ENCODE measurements at places on chromosomes 2 and 18.

- no peak for DNase-seq
These were observed 17.7 kb upstream of the EN1 start for GRCh38 chr2:118865106-118865505.

GRCh38 chr2:206740800-206741199, 22.6 kb upstream of the DYTN start:
- no peak for DNase-seq

DNA sequence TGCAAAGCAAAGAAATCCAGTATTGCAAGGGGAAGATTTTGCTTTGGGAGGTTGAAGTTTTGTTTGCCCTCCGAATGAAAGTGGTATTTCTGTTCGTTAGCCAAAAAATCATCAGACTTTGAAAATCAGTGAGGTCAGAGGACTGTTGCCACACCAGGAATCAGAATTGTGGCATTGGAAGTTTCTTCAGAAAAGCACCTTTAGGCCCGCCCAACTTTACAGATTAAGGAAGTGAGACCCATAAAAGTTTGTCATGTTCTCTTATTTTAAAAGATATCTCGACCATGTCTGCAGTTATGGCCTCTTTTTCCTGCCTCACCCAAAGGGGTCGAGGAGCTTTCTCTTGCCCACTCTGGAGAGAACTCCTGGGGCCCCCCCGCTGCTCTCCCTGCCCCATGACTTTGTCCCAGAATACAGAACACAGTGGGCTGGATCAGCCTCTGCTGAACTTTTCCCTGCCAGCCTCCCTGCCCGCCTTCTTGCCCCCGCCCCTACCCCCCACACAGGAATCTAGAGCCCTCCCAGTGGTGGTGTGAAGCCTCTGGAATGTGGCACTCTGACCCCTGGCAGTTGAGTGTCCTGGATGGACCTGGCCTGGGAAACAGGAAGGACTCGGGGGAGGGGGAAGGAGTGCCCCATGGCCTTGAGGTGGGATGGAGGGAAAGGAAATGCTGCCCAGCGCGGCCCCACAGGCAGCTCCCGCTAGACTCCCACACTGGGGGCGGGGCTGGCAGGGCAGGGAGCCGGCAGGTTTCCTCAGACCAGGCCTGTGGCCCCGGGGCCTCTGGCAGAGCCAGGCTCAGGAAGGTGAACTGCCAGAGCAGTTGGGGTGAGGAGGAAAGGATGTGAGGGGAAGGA, 25.3 kb downstream of the CRIM1 start:
- DNase-seq, result no peak

DNA sequence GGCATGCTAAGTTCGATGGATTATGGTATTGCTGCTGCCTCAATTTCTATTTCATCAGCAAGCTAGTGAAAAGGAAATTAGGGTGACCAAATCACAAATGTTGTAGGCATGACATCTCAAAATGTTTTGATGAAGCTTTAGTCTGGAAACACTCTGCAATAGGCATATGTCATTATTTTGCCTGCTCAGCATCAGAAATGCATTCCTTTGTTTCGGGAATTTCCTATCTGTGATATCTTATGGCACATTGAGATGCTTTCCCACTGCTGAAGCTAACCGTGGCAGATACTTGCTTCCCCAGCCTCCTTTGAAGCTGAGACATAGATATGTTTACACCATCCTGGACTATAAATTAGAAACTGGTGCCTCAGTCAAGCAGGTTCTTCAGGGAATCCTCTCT, 119.7 kb downstream of the CDC42EP3 start:
- no peak for DNase-seq

GRCh38 chr18:48133671-48134251, 203.3 kb upstream of the SMAD2 start:
- DNase-seq, result no peak

DNA sequence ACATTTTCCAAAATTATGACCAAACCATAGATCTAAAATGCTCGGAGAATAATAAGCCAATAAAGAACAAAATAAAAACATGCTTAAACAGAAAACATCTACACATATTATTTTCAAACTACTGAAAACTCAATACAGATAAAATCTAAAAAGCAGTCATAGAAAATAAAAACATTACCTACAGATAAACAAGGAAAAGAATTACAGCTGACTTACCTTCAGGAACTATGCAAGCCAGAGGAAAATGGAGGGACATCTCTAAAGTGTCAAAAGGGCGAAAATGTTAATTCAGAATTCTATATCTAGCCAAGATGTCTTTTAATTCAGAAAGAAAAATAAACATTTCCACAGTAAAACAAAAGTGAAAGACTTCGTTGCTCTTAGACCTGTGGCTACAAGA, 112.9 kb upstream of the GYPC start:
- DNase-seq, result no peak

- DNase-seq, result no peak
These were observed 131.8 kb downstream of the PXDN start for GRCh38 chr2:1612391-1613077.

GRCh38 chr2:126050991-126051736, 604.8 kb upstream of the GYPC start:
- no peak for DNase-seq

GRCh38 chr2:14907014-14907612, 274.6 kb downstream of the LRATD1 start:
- no peak for DNase-seq

DNA sequence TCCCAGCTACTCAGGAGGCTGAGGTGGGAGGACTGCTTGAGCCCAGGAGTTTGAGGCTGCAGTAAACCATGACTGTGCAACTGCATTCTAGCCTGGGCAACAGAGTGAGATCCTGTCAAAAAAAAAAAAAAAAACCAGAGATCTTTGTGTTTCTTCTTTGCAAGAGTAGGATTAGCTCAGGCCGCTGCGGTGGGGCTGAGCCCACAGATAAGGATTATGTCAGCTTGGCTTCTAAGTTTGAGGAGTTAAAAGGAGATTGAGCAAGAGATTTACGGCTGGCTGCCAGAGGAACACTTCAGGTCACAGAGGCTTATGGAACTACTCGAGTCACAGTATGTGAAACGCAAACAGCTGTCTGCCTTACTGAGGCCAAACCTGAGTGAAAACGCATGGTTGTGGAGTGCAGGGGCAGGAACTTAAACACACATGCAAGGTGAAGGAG, 146.7 kb upstream of the L3MBTL4 start:
- no peak for DNase-seq

DNA sequence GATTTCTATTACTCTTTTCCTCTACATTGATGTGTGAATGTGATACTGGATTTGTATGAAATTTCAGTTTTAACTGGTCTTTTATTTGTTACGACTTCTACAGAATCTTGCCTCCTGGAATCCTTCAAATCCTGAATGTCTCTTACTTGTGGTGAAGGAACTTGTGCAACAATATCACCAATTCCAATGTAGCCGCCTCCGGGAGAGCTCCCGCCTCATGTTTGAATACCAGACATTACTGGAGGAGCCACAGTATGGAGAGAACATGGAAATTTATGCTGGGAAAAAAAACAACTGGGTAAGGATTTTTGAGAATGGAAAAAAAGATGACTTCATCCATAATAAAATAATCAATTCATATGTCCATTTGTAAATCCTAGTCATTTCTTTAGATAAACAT, 134.6 kb downstream of the BABAM2 start:
- no peak for DNase-seq

- no peak for DNase-seq
These were observed 146.2 kb downstream of the RBMS1 start for GRCh38 chr2:160347269-160347863.

DNA sequence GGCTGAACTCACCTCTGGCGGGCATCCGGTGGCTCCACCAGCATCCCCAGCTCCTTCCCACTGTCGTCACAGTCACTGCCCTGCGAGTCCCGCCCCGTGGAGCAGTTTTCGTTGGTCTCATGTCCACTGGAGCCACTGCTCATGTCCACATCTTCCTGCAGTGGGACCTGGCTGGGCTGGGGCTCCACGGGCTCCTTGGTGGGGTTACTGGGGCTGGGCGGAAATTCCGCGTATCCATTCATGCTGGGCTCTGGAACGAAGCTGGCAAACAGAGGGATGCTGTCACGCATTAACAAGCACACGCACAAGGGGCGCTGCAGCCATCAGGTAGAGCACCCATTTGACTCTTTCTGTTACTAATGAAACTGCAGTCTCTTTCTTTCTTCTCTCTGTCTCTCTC, 10.7 kb downstream of the PER2 start:
- DNase-seq, result no peak

DNA sequence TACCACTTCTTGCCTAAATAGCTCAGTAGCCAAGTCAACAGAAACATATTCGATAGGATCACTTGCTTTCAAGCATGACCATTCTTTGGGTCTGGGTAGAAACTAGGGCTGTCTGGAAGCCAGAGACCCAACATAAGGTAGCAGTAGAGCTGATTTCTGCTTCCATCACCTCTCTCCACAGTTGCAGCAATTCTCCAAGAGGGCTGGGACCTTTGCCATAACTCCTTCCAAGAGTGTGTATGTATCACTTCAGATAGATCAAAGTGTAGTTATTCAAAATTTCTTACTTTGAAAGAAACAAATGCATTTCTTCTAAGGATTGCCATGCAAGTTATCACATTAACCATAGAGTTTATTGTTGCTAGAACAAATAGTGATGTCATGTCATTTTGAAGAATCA, 172.0 kb upstream of the GALNT5 start:
- no peak for DNase-seq

DNA sequence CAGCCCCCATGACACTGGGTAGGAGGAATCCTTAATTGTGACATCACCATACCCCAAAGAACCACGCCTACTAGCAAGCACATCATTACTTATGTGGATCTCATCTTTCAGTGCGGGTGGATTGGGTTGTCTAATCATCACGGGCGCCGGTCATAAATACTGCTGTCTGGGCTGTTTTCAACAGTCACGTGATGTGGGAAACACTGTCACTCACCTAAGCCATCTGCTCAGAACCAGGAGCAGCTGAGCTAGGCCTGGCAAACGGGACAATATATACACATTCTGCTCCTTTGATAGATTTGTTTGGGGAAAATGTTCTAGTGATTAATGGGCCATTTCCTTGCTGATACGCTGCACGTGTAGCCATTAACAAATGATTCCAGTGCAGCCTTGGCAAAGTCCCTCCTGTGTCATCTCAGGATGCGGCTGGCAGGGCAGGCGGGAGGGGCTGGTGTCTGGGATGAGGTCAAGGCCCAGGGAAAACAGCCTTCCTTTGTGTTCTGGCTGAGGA, 145.9 kb upstream of the COPS8 start:
- DNase-seq, result no peak

DNA sequence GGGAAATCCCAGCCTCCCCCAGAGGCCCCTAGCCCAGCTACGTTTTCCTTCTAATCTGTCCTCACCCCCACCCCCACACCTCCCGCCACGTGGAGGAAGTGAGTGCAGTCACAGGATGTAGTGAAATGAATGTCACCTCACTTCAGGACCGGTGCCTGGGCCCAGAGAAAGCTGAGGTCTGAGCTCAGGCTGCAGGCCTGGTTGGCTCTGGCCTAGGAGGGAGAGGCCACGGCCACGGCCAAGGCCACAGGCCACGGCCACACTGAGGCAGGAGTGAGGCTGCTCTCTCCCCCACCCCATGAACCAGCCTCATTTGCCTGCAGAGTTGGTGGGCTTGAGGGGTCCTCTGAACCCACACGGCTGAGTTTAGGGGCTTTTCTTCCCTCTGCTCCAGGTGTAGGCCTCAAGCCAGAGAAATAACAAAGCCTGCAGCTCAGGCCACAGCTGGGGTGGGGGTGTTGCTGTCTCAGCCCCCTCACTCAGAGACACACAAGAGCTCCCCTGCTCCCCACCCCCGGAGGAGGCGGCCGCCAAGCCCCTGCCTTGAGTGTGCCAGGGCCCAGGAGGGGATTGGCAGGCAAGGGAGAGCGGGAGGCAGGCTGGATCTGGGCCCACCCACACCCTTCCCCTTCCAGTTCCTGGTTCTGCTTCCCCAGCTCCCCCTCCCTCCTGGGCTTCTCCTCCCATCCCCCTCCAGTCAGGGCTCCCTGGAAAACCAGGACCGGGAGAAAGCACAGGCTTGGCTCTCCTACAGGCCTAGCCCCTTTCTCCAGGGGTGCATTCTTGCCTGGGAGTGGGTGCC, 27.0 kb downstream of the DNMT3A start:
- DNase-seq, result peak; percentile 93

DNA sequence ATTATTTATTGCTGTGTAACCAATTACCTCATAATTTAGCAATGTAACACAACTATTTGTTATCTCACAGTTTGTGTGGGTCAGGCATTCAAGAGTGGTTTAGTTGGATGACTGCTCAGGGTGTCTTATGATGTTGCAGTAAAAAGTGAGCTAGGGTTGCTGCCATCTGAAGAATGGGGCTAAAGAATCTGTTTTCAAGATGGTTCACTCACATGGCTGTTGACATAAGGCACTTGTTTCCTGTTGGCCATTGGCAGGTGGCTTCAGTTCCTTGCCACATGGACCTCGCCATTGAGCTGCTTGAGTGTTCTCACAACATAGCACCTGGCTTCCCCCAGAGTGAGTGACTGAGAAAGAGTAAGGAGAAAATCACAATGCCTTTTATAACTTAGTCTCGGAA, 123.2 kb downstream of the TMEM17 start:
- no peak for DNase-seq

- DNase-seq, result no peak
These were observed 152.2 kb downstream of the INHBB start for GRCh38 chr2:120498121-120498520.

GRCh38 chr2:158681816-158682215, 113.3 kb upstream of the DAPL1 start:
- no peak for DNase-seq

GRCh38 chr2:233867993-233868532, at the start of gene MSL3B:
MSL3B (minus strand) TSS chr2:233868386.
- DNase-seq, result peak; percentile 74

DNA sequence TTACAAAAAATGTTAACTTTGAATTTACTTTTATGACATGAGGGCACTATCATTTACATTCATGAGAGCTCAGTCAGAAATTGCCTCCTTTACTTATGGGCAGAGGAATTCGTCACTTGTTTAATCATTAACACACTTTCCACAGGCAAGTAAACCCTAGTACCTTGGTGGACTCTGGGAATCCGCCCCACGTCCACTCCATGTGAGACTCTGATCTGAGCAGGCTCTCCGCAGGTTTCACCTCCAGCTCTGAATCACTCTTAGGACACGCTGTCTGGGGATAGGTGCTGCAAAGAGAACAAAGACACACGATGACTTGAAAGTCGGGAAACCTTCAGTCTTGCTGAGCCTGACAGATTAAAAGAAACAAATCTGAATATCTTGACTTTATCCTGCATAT, 73.6 kb downstream of the LPIN2 start:
- DNase-seq, result no peak

- DNase-seq, result no peak
These were observed 10.2 kb upstream of the ALPP start for GRCh38 chr2:232368311-232368731.
